Activated naive CD8-positive, alpha-beta T cell treated with anti-CD3 and anti-CD28 coated beads, Interleukin-2, amount 50 U/mL, for 16 hours (primary cell): ENCODE measurements at places on chromosomes 11 and 22.

- no peak for DNase-seq
Measured at GRCh38 chr22:26399289-26399688, 29.8 kb upstream of the ASPHD2 start.

DNA sequence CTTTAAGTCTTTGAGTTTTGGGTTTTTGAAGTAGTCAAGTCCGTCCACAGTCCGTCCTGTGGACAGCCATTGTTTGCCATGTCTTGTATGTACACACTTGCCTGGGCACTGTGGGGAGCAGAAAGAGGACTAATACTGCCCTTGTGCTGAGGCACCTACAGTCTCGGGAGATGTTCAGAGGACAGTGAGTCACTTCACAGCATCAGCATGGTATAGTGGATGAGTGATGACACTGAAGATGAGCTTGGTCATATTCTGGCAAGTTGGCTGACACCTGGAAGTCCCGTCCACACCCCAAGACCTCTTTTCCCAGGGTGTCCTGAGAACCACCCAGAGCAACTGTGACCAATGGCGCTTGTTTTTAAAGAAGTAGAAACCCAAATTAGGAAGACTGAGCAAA lies 29.2 kb downstream of the NF2 start:
- DNase-seq: no peak

DNA sequence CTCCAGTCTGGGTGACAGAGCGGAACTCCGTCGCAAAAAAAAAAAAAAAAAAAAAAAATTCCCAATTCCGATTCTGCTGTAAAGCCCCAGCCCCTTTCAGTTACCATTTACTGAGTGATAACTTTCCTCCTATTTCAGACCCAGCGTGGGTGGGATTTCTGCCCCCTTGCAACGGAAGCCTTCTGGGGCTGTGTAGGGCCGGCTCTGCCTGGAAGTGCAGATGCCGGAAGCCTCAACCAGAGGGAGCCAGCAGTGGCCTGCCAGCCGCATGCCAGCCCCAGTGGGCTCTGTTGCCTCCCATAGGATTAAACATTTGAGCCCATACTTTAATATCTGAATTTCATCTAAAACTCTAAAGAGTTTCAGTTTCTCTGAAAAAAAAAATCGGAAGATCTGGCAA lies 60.0 kb upstream of the NUP50 start:
- DNase-seq: no peak

- no peak for DNase-seq
Measured at GRCh38 chr11:45880772-45881570, 4.5 kb upstream of the MAPK8IP1 start.
